Activated effector memory CD4-positive, alpha-beta T cell treated with Interleukin-2 at 50 U/mL for 16 hours (primary cell): ENCODE measurements at places on chromosomes 6 and 20.

DNA sequence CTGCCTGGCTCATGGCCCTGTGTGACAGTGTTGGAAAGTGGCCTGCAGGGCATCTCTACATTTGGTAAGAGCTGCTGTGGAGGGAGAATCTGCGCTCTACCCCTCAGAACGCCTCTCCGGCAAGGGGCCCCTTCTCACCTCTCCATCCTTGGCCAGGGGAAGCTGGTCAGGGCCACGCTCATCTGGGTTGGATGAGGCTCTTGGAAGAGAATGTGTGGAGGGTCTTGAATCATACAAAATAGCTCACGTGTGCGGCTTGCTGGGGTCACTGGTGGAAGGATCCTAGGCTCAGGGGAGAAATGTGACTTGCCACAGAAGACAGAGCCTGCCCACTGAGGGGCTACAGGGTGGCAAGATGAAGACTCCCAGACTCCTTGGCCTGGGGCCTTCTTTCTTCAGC, 105.0 kb downstream of the SCML4 start:
- DNase-seq = no peak

GRCh38 chr6:107823047-107823557, 1.0 kb downstream of the SCML4 start:
- peak; percentile 35 for DNase-seq

- DNase-seq = no peak
Observed at GRCh38 chr20:51958099-51959065, 156.1 kb upstream of the SALL4 start.

- no peak for DNase-seq
Observed at GRCh38 chr6:130176378-130176777, 46.4 kb downstream of the SAMD3 start.

DNA sequence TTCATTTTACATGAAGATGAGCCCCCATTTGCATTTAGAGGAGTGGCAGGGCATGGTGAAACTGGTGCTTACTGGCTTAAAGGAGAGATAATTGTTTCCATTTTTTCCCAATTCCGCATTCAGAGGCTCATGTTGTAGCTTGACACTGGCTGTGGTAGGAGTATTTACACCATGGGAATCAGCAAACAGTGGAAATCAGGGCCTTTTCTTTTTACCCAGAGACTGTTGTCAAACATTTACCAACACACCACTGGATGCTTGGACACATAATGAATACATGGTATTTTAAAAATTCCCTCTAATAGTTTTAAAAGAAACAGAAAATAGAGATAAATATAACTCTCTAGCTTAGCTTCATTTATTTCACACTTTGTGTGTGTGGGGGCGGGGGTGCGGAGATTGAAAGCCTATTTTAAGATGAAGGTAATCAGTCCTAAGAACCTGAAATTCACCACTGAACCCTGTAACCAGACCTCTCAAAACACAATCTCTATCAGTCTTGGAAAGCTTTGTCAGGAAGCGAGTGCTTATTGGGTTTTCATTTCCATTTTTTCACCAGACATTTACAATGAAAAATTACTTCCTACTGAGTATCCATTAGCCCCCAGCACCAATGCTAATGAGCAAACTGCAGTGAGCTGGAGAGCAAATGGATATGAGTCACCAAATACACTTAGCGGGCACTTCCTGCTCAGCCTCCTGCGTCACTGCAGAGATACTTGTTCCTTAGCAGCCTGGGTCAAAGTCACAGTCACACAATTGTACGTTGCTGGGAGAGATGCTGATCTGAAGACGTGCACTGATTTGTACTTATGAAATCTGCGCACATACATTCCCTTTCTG, 532.0 kb downstream of the BCKDHB start:
- DNase-seq = no peak

DNA sequence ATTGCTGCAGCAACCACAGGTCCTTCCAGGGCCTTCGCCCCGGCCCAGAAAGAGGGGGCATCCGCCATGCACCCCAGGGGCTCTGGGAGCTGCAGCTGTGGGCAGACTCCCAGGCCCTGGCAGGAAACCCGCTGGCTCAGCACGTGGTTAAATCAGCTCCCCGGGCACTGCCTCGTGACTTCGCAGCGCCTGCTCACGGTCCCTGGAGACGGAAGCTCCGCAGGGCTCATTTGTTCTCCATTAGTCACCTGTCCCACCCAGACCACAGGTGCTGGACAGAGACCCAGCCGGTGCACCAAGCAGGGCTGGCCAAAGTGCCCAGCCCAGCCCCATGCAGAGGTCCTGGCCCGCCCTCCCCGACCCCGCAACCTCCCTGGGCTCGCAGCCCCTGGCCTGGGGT, 14.7 kb downstream of the KCNQ2 start:
- DNase-seq = no peak

GRCh38 chr20:63306673-63307537, 13.9 kb downstream of the COL20A1 start:
- DNase-seq = no peak

DNA sequence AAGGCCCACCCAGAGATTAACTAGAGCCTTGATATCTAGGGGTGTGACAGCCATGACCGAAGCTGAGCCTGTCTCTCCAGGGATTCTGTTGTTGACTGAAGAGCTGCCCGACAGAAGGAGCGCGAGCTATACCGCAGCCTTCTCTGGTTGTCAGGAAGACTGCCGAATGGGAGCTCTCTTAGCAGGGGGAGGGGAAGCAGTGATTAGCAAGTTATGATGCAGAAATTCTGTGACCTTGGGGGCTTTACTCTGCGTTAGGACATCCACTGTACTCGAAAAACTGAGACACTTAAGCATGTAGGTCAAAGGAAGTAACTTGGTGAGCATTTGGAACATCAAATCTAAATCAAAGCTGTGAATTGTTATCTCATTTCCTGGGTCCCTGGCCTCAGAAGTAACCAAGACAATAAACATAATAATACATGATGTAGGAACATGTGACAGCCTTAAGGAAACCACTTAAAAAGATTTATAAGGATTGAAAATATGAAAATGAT, 84.7 kb downstream of the MAP3K4 start:
- peak; percentile 17 for DNase-seq

- no peak for DNase-seq
Observed at GRCh38 chr6:56916849-56917551, 37.9 kb upstream of the BEND6 start.

GRCh38 chr20:48769069-48769983, 58.5 kb downstream of the PREX1 start:
- peak; percentile 66 for DNase-seq

- DNase-seq = no peak
Observed at GRCh38 chr20:40607927-40608326, 81.1 kb downstream of the MAFB start.

GRCh38 chr6:88972504-88973423, 9.3 kb upstream of the RNGTT start:
- no peak for DNase-seq

DNA sequence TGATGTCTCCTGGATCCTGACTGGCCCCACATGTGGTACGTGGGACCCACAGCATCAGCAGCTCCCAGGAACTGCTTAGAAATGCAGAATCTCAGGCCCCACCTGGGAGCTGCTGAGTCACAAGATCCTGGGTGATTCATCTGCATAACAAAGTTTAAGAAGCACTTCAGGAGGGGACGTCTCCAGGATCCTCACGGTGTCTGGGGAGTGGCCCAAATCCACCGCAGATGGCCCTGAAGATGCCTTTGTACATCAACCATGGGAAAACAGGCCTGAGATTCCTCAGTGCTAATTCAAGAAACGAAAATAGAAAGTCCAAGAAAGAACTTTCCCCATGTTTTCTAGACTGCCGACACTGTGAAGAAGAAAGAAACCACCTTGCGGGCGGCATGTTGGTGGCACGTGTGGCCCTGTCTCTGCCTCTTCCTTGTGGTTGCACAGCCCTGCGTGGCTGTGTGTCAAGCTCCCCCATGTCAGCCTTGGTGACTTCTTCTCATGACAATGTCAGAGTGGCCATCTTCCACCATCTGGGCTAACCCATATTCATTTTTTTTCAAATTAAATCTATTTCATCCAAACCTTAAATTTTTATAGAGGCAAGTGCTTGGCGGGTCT, 26.1 kb downstream of the RRBP1 start:
- no peak for DNase-seq

- no peak for DNase-seq
Observed at GRCh38 chr6:153214436-153214835, 83.4 kb upstream of the RGS17 start.

DNA sequence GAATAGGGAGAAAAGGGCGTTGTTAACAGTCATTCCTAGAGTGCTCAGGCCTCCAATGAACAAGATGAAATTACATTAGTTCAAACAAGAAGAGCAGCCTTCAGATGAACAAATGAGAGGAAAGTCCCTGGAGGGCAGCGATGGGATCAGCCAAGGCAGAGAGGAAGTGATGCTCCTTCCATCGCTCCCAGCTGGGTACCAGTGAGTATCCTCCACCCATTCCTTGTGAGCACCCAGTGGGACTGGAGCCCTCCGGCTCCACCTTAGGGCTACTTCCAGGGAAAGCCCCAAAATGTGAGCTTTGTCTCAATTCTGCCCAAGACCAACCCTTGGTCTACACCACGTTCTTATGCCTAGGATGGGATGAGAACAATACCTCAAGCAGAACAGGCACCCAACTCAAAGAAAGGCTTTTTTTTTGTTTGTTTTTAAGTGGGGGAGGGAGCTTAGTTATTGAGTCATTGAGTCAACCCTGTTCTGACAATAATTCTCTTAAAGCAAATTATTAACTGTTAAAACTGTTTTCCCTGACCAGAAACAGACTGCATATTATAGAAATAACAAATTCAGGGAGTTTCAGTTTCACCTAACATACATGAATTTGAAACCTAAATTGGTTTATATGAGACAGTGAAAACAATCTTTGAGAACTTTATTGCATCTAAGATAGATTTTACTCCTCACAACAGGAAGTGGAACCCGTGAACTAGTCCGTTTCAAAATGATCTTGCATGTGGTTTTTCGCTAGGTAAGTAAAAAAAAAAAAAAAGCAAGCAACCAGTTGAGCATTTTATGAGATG, 106.9 kb downstream of the IPCEF1 start:
- no peak for DNase-seq
